ENCODE measurements at places on chromosomes 3 and 15. TPM values are rescaled to one million over a fixed set of nuclear protein-coding genes. Genes with fewer than 3 reads are reported as not detected.

MCTP2 gene
- 18.3 TPM for total RNA-seq

CEP19 gene
- total RNA-seq = 8.2 TPM

ZKSCAN7 gene
- 4.1 TPM for total RNA-seq

THRB gene
- not detected for total RNA-seq

C3orf85 gene
- total RNA-seq = not detected

GLCE gene
- 7.2 TPM for total RNA-seq

TMCO5A gene
- not detected for total RNA-seq

FAM43A gene
- 9.4 TPM for total RNA-seq

SERPINI2 gene
- not detected for total RNA-seq

GPR27 gene
- total RNA-seq = 0.38 TPM

GPR176 gene
- total RNA-seq = not detected

LDHAL6B gene
- total RNA-seq = not detected

FBXO45 gene
- total RNA-seq = 10.9 TPM

TMED3 gene
- total RNA-seq = 20.2 TPM

MUC20 gene
- 9.9 TPM for total RNA-seq

GREM1 gene
- not detected for total RNA-seq

GLDN gene
- total RNA-seq = not detected

MESP2 gene
- not detected for total RNA-seq

INKA1 gene
- 0.55 TPM for total RNA-seq

CDHR4 gene
- 0.17 TPM for total RNA-seq

CD200 gene
- total RNA-seq = 1.8 TPM

SAMMSON gene
- total RNA-seq = not detected

SLC28A1 gene
- total RNA-seq = not detected

THAP10 gene
- total RNA-seq = 0.36 TPM

RAP2B gene
- 41.1 TPM for total RNA-seq

PLSCR2 gene
- 0.76 TPM for total RNA-seq
